Psoas muscle (tissue), 8 donors: ENCODE measurements at places on chromosomes 6 and 20. TPM values are rescaled to one million over a fixed set of nuclear protein-coding genes. Genes with fewer than 3 reads are reported as not detected.

Gene KIAA1755
- total RNA-seq = 2.4 TPM

- DNase-seq = no peak
These were observed 140.3 kb downstream of the MBOAT1 start for GRCh38 chr6:20071998-20072397.

Gene EEF1A2
- total RNA-seq = 1,781 TPM

Gene TBX18
- total RNA-seq = 0.93 TPM

GRCh38 chr6:31138982-31139381 is at the start of gene PSORS1C2:
Gene PSORS1C2 (minus strand): TSS chr6:31139066. CDS start chr6:31139026, 40 bp downstream.
- no peak for DNase-seq

GRCh38 chr6:134516582-134516981 is 198.7 kb upstream of the SGK1 start:
- no peak for DNase-seq

DNA sequence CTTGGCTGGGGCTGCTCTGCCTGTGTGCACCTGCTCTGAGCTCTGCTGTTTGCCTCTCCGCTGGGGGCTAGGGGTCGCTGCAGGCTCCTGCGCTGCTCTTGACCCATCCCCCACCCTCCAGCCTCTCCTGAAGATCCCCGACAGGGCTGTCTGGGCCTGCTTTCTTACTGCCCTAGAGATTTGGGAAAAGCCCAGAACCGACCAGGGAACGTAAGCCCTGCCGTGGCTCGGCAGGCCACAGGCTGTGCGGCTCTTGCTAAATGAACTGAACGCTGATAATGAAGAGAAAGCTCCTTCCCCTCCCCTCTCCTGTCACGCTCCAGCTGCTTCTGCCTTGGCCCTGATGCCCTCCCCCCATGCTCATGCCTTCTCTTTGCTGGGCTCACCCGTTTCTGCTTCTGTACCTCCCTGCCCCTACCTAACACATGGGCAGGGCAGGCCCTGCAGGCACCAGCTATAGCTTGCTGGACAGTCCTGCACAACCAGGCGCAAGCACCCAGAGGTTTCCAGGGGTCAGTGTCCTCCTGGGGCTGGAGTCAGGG is 32.0 kb upstream of the PCMTD2 start:
- DNase-seq = peak; percentile 81

DNA sequence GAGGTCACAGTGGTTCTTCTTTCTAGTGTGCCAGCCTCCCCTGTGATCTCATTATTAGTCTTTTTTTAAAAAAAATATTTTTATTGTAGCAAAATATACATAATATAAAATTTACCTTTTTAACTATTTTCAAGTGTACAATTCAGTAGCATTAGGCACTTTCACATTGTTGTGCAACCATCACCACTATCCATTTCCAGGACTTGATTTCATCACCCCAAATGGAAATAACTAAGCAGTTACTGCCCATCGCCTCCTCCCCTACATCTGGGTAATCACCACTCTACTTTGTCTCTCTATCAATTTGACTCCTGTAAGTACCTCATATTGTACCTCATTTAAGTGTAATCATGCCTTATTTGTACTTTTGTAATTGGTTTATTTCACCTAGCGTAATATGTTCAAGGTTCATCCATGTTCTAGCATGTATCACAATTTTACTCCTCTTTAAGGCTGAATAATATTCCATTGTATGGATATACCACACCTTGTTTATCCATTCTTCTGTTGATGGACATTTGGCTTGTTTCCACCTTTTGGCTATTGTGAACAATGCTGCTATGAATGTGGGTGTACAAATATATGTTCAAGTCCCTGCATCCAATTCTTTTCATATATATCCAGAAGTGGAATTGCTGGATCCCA is 68.6 kb upstream of the FYN start:
- no peak for DNase-seq

DNA sequence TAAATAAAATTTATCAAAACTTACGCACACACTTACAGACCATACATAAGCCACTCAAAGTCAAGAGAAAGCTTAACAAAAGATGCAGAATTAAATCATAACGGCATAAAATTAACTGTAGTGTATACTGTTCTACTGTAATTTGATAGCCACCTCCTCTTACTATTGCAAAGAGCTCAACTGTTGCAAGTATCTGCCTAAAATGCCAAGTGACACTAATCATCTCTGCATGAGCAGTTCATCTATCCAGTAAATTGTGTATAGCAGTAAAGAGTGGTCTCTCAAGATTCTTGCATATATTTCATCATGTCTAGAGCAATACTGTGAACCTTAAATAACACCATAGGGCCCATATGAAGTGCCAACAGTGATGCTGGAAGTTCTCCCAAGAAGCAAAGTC is 12.3 kb downstream of the OR2H2 start:
- no peak for DNase-seq

- DNase-seq = no peak
These were observed 28.3 kb downstream of the NFATC2 start for GRCh38 chr20:51514249-51514648.
